ENCODE measurements at places on chromosomes 1 and 21.
A peak's percentile ranks its signal among the peaks of the same experiment; 100 is the strongest.

GRCh38 chr1:178218550-178218949, 124.6 kb downstream of the RASAL2 start:
- DNase-seq = no peak

DNA sequence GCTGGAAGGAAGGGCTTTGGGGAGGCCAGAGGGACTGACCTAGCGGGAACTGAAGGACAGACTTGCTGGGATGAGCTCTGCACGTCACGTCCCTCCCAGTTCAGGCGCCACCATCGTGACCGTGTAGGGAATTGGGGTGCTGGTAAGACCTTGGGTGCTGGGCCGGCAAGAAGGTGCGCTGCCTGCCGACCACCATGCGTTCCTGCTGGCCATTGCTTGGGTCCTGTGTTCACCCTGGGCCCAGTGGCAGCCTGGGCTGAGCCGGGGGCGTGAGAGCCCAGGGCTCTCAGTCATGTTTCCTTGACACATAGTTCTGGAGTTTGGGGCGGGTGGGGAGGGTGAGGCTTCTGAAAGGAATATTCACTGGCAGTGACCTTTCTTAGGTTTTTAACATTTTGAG, 176.0 kb downstream of the CAMTA1 start:
- no peak for DNase-seq

DNA sequence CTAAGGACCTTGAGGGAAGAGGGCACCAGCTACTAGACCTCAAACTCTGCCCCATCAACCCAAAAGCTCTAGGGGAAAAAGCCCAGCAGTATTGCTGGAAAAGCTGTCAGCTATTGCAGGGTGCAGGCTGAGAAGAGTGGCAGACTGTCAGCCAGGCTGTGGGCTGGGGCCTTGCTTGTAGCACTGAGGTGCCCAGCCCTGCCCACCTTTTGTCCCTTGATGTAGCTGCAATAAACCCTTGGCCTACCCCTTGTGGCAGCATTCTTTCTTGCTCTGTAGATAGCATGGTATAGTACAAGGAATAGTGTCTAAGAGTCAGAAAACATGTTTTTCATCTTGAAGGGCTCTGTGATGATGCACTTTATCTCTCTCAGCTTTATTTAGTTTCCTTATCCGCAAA, 39.4 kb downstream of the CDC14A start:
- no peak for DNase-seq

DNA sequence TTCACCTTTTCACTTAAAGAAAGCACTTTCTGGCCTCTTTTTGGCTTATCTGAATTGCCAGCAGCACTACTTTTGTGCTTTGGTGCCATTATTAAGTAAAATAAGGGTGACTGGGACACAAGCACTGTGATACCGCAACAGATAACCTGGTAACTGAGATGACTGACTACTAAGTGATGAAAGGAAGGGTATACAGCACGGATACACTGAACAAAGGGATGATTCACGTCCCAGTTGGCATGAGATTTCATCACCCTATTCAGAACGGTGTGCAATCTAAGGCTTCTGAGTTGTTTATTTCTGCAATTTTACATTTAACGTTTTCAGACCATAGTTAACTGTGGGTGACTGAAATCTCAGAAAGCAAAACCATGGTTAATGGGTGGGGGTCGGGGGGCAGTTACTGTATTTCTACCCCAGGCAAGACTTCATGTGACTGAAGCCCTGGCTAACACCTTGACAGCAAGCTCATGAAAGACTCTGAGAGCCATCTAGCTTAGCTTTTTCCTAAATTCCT, 102.8 kb downstream of the CLIC6 start:
- DNase-seq = no peak

GRCh38 chr21:33015096-33015495, 10.6 kb upstream of the OLIG2 start:
- no peak for DNase-seq

- no peak for DNase-seq
Observed at GRCh38 chr1:188949701-188950100, 1528.0 kb downstream of the BRINP3 start.

- no peak for DNase-seq
Observed at GRCh38 chr1:45876000-45876617, 72.7 kb downstream of the MAST2 start.

GRCh38 chr21:43910460-43910859, 45.4 kb downstream of the AGPAT3 start:
- DNase-seq = no peak

GRCh38 chr1:204287466-204287891, 72.2 kb downstream of the PLEKHA6 start:
- DNase-seq = no peak

DNA sequence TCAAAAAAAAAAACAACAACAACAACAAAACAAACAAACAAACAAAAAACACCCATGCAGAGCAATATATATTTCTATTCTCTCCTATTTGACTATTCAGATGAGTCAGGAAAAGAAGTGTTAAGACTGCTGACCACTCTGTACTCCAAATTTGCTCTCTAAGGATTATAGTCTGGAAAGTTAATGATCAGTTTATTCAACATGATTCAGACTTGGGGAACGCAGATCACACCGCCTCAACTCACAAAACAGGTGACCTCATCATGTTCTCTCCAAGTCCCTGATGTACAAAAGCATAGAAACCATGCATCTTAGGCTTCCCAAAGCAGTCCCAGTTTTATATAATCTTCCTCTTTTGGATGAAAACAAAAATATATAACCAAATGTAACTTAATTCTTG, 51.9 kb upstream of the PRRC2C start:
- DNase-seq = no peak

DNA sequence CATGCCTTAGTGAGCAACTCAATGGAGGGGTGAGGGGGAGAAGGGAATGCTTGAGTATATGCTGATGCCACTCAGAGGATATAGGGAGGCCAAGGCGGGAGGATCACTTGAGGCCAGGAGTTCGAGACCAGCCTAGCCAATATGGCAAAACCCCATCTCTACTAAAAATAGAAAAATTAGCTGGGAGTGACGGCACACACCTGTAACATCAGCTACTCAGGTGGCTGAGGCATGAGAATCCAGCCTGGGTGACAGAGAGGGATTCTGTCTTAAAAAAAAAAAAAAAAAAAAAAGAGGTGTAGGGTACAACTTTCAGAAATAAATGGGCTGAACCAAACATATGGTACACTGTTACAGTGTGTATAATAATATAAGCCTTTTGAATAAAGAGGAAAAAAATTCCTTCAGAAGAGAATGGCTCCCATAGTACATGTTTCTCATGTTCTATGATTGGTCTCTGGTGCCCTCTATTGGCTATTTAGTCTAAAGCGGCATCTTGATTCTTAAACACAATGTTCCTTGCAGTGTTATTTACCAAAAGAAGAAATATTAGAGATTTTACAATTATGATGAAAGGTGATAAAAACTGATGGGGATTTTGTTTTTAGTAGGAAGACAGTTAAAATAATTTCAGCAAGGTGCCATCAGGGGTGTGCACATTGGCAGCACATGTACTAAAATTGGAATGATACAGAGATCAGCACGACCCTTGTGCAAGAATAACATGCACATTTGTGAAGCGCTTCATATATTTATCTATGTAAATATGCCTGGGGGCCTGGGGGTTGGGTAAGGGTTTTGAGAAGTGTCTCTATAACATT, 109.8 kb downstream of the PATJ start:
- DNase-seq = peak; percentile 52

DNA sequence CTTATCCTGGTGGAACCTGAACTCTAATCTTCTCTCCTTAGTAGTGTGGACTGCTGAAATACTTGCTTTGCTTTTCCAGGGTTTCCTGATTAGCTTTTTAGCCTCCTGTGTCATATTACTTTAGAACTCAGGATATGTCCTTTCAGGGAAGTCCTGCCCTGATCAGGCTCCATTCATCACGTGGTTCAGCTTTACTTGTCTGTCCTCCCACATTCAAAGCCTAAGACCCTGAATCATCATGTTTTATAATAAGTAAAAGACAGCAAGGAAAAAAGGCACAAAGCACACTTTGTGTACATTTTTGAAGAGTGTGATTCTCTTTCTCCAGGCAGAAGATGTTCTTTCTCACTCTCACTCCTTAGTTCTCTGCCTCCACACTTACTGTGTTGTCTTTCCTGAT, 70.6 kb downstream of the PATJ start:
- DNase-seq = no peak

DNA sequence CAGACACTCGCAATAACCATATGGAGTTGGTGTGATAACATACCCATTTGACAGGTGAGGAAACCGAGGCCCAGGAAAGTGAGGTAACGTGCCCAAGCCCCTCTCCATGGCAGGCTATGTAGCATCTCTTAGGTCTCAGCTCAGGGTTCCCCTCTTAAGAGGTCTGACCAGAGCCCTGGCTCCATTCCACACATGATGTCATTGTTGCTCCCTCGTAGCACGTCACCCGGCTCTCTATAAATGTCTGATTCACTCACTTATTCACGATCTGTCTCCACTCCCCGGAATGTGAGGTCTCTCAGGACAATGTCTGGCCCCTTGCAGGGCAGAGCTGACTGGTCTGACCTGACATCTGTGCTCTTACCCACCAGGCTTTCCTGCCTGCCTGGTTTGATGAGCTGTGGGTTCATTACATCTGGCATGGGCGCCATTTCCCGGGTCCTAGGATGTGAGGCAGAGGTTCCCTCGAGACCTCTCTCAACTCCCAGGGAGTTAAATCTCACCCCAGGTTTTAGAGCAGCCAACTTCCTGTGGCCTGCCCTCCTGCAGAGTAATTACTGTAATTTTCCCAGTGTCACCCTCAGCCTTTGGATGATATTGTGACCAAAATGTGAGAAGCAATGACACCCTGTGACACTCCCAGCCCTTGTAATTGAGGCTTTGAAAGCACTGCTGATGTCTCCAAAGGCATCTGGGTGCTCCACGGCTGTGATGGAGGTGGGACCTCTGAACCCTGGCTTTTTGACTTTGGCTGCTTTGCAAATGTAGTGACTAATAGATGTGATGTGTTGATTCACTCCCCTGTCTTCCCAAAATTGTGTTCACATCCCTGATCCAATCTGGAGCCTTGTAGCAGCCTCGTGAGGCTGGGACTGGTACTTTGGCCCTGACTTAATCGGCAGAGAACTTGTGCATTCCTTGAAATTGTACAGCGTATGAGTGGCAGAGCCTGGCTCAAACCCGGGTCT, 10.6 kb downstream of the ACTL8 start:
- DNase-seq = peak; percentile 21

Data from NCI-H446 treated with DMSO at 0.1 percent for 48 hours (cell line).